Adrenal gland (tissue), 19 donors: ENCODE measurements at places on chromosomes 1 and 21. TPM values are rescaled to one million over a fixed set of nuclear protein-coding genes. Genes with fewer than 3 reads are reported as not detected.

The SV2A gene
- total RNA-seq: 8.1 TPM

The LCE2A gene
- not detected for total RNA-seq

The MEGF6 gene
- total RNA-seq: 11.2 TPM

The CASQ2 gene
- total RNA-seq: 0.33 TPM

DNA sequence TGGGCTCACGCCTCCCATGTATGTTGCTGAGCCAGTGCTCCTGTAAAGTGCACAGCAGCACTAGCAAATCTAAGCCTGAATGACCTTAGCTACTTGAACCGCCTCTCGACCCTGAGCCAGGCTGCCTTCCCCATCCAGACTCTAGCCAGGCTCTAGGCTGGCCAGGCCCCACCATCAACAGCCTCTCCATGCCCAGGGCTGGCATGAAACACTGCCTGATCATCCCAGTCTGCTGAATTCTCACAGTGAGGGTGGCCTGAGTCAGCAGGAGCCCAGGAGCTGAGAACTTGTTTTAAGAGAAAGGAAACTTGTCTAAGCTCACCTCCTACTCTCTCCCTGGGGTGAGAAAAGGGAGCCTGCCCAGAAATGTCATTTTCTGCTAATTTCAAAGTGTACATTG is 733.3 kb downstream of the PTPRU start:
- DNase-seq: no peak

GRCh38 chr1:198165927-198166647 is 9.3 kb downstream of the NEK7 start:
- DNase-seq: no peak
